ENCODE measurements at places on chromosomes 13 and 19.

- no peak for DNase-seq
These were observed 13.7 kb downstream of the LDLR start for GRCh38 chr19:11102944-11103343.

GRCh38 chr19:1533510-1534150 is 9.8 kb downstream of the PLK5 start:
- no peak for DNase-seq

DNA sequence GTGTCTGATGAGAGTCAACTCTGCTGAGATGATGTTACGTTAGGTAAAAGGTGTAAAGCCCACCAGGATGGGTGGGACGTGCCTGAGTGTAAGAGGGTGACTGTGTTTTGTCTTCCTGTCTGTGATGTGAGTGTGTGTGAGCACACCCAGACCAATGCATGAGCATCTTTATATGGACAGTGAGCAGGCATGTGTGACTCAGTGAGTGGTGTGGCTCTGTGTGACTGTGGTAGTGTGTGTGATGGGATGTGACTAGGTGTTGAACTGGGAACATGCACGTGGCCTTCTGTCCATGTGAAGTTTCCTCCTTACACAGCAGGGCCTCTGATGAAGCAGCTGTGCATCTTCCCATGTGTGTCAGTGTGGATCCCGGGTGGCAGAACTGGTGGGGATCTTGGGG is 17.8 kb upstream of the LGALS16 start:
- no peak for DNase-seq

- DNase-seq, result peak; percentile 93
These were observed 63.6 kb downstream of the ZNF429 start for GRCh38 chr19:21568816-21569493.

GRCh38 chr13:93260591-93260990 is 34.0 kb downstream of the GPC6 start:
- DNase-seq, result no peak

- no peak for DNase-seq
These were observed 9.7 kb downstream of the SIGLEC6 start for GRCh38 chr19:51521781-51522180.

DNA sequence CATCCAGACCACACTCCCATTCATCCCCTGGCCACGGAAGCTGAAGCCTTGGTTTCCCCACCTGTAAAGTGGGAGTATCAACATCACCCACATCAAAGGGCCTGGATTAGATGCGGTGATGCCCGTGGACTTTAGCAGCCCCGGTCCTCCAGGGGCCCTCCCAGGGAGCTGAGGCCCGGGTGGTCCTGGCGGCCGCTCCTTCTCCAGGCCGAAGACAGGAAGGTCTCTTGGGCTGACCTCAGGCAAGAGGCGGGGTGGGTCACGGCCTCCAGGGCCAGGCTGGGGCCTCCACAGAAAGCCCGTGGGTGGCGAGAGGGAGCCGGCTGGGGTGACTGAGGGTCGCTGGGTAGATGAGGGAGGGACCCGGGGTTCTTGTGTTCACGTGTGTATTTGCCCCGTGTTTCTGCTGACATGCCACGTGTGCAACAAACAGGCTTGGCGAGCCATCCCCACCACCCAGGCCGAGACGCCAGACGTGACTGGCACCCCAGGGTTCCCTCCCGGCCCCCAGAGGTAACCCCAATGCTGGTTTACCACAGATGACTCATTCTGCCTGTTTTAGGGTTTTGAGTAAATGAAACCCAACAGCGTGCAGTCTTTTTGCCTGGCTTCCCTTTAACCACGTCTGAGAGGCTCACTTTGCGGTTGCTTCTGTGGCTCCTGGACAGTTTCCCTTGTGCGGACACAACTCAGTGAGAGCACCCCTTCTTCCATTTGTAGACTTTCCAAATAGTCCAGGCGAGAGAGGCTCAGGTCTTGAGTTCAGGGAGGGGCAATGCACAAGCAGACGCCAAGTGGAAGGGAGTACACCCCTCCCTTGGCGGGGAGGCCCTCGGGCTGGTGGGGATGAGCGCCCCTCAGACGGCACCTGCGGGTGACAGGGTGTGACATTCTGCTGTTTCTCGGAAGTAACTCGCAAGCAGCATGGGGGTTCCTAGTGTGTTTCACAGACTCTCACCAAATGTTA is 42.9 kb downstream of the C13orf46 start:
- DNase-seq, result no peak

GRCh38 chr13:92510416-92510815 is 716.2 kb upstream of the GPC6 start:
- no peak for DNase-seq
